ENCODE measurements at places on chromosomes 1 and 21. TPM values are rescaled to one million over a fixed set of nuclear protein-coding genes. Genes with fewer than 3 reads are reported as not detected.

DNA sequence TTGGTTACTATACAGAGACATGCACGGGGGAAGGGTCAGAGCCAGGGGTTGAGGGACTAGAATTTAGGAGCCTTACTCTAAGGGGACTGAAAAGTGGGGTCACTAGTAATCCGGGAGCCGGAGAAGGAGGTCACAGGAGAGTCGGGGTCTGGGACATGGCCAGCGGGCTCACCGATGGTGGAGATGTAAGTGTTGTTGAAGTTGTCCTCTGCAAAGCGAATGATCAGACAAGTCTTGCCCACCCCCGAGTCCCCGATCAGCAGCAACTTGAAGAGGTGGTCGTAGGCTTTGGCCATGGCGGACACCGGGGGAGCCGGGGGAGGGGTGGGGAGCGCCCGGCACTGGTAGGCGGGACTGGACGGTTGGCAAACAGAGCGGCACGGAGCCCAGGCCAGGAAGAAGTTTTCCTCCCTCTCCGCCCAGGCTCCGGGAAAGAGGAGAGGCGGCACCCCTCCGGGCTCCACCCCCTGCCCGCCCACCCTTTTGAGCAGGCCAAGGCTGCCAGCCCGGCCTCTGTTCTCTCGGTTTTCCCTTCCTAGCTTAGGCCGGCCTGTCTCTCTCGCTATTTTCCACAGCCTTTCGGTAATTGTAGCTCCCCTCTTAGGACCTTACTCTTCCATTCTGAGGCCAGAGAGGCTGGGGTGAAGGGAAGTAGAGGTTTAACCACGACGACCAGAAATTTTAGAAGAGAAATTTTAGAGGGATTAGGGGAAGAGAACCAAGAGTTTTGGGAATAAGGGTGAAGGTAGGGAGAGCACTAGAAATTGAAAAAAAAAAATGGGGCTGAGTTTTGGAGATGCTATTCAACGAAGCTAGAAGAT lies at the start of gene RAB13:
RAB13 (minus strand) TSS at position 399 of the 821 bp plus-strand sequence; CDS start at position 296, 103 bp downstream.
- DNase-seq: peak; percentile 93

DNA sequence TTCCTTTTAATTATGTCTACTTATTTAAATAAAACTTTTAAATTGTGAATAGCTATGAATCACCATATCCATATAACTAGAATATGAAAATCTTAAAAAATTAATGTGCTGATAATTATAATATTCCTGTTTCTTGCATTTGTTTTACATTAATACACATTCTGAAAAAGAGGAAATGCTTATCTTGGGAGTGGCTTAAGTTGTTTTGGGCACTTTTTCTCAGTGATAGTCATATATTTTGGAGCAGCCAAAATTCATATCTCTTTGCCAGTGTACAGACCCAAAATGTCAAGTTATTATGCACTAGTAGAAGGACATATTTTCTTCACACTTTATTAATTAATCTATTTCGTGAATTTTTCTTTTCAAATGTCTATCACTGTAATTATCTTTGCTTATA lies 838.5 kb downstream of the USP25 start:
- no peak for DNase-seq

GRCh38 chr1:20409012-20409411 lies 77.0 kb downstream of the CAMK2N1 start:
- no peak for DNase-seq

- no peak for DNase-seq
Measured at GRCh38 chr1:173887627-173888026, 19.4 kb downstream of the ZBTB37 start.

DNA sequence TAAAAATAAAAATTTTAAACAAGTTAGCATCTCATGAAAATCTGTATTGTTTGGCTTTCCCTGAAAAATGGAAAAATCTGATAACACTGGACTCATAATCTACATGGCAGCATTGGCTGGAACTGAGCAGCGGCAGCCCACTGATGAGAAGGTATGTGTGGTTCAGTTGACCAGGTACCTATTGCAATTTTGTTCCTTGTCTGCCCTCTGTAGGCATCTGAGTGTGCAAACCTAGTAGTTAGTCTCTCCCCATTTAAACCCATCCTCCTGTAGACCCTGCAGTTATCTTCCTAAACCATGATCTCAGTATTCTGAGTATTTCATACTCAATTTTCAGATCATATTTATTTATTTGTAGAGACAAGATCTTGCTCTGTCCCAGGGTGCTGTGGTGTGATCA lies 59.4 kb upstream of the SERBP1 start:
- peak; percentile 64 for DNase-seq

- DNase-seq: no peak
Measured at GRCh38 chr1:108695535-108695934, 3.4 kb downstream of the PRPF38B start.

GRCh38 chr1:231387770-231388669 lies 34.1 kb downstream of the EGLN1 start:
- no peak for DNase-seq

DNA sequence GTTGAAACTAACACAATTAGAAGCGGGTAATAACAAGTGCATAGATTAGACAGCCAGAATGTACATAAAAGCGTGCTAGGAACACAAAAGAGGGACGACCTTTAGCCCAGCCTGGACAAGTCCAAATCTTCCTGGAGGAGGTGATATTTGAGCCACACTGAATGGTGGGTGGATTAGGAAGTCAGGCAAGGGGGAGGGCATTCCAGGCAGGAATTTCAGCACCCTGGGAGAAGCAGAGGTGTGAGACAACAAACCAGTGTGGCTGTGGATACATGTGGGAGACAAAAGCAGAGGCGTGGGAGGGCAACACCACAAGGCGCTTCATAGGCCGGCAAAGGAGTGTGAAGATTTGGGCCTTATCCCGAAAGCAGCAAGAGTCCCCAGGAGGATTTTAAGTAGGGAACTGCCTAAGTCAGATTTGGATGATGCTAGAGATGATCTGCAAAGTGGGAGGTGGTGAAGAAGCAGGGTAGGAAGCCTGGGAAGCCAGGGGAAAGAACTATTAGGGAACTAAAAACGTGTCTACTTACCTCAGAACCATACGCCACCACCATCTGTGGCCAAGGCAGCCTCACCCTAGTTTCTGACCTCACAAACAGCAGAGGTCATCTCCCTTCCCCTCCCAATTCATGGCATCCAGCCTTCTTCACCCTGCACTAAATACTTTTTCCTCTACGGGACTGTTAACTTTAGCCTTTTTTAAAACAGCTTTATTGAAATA lies 81.8 kb downstream of the GLUL start:
- peak; percentile 44 for DNase-seq

GRCh38 chr1:17763995-17764394 lies 8.9 kb downstream of the ACTL8 start:
- no peak for DNase-seq

GRCh38 chr1:4309676-4310320 lies 344.6 kb upstream of the AJAP1 start:
- DNase-seq: peak; percentile 5

- DNase-seq: no peak
Measured at GRCh38 chr21:46213620-46214286, 14.8 kb downstream of the LSS start.

DNA sequence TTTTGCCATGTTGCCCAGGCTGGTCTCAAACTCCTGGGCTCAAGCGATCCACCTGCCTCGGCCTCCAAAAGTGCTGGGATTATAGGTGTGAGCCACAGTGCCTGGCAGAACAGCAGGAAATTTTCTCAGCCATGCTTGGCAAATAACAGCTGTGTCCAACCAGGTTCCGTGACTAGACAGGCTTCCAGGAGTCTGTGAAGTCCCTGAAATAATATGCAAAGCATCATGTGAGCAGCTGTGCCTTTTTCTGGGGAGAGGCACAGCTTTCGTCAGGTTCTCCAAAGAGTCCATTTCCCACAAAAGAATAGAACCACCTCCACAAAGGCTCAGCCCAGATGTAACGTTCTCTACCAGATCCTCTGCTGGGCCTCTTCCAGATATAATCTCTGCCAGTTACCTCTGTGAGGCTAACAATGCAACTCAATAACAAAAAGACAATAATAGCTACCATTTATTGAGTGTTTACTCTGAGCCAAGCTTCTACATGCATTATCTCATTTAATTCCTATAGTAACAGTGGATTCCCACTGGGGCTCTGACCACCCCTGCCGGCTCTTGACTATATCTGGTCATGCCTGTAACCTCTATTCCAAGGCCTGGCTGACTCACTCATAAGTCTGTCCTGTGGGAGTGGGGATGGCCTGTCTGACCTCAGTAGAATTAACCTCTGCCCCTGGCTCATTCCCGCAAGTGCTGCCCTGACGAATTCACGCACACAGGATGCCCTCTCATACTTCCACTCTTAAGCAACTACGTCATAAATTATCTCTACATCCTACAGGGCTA lies 4.0 kb upstream of the NKAIN1 start:
- no peak for DNase-seq

DNA sequence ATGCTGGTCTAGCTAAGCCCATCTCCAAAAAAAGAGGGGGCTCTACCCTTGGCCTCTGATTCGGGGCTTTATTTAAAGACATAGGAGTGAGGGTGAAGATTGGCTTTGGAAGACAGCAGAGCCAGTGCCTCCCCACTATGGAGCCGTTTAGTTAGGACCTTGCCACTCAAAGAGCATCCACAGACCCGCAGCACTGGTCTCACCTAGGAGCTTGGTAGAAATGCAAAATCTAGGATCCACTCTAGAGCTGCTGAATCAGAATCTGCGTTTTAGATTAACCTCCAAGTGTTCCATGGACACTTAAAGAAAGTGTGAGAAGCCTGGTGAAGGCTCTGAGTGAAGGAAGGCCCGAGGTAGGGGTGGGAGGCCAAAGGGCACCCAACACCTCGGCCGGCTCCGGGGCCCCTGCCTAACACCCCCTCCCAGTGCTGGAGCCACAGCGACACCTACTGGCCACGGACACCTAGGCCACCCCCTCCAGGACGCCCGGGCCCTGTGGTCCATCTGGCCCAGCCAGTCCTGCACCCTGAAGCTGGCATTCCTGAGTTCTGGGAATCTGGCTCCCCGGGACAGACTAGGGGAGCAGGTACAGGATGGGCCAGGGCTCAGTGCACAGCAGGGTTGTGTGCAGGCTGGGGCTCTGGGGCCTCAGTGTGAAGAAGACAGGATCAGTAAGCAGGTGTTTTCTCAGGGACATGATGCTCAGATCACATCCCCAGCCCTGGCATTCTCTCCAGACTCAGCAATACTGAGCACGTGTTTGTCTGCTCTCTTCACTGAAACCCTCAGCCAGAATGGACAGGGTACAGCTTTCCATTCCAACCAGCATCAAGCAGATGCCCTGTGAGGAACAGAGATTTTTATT lies 79.2 kb downstream of the TMEM53 start:
- peak; percentile 99 for DNase-seq

DNA sequence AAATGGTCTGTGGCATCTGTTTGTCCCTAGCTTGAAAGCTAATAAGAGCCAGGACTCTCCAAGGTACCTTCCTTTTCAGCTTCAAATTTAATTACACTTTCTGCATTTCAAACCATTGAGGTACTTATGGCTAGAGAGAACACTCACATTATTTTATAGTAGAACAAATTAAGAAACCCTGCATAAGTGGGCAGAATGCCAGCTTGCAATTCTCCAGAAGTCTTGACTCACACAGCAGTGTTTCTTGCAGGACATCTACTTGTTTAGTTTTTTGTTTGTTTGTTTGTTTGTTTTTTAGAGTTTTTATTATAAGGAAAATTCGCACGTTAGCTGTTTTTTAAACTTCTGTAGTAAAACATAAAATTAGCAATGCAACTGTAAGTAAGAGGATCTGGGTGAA lies 397.2 kb downstream of the NEGR1 start:
- DNase-seq: no peak

GRCh38 chr1:10693497-10694273 lies 102.8 kb downstream of the CASZ1 start:
- peak; percentile 91 for DNase-seq

DNA sequence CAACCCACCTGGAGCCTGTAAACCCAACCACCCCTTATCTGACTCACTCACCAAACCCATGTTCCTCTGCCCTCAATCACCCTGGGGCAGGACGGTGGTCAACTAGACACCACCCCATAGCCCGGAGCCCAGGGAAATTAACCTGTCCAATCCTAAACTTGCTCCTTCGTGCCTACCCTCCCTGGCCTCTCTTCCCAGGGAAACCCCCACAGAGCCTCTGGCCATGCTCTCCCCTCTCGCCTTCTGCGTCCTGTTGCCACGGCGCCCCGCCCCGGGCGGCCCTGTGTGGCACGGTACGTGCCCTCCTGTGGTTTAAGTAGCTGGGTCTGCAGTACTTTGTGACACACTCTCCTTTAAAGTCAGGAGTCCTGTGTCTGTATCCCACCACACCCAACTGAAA lies 4.0 kb upstream of the FTCD start:
- peak; percentile 35 for DNase-seq

DNA sequence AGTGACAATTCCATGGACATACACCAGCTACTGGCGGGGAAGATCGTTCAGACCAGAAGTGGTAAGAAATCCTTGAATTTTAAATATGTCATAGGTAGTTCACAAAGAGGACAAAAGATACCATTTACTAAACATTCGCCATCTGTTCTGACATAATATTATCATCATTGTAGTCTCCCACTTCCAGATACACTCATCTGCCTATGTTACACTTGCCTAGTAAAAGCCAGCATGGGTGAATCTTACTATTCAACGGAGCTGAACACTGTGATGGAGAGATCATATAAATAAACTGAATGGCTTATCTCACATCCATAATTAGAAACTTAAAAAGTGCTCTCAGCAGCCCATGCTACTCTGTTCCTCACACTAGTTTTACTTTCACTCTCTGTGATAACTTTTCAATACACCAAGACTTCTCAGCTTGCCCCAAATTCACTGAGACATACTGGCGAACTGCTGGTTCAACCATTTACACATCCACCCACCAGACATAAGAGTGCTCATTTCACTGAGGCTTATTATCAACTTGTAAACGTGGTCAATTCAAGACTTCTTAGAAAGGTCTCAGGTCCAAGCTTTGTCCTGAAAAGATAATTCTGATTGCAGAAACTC lies 463 bp upstream of the PRRC2C start:
- no peak for DNase-seq

DNA sequence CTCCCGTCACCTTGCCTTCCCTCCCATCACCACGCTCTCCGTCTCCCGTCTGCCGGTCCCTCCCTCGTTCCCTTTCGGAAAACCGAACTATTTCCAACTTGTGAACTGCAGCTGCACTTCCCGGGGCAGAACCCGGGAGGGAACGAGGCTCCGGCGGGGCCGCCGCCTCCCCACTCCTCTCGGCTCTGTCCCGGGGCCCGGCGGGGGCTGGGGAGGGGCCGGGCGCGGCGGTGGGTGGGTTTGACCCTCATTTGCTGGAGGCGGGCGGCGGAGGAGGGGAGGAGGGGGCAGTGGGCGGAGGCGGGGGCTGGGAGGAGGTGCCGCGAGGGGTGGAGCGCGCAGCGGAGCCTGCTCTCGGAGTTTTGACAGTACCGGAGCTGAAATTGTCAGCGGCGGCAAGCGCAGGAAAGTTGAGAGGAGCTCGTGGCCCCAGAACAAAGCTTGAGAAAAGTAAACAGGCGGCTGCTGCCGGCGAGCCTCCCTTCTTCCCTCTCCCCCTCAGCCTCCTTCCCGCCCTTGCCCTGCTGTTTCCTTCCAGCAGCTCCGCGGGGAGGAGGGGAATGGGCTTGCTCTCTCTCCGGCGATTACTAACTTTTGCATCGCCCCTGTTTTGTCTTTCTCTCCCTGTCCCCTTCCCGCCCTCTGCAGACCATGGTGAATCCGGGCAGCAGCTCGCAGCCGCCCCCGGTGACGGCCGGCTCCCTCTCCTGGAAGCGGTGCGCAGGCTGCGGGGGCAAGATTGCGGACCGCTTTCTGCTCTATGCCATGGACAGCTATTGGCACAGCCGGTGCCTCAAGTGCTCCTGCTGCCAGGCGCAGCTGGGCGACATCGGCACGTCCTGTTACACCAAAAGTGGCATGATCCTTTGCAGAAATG lies 2.9 kb downstream of the LMO4 start:
- DNase-seq: peak; percentile 95

SPRR1A gene
- not detected for total RNA-seq

RNF220 gene
- total RNA-seq: 189 TPM

IFI6 gene
- 5.8 TPM for total RNA-seq

FALEC gene
- 2.6 TPM for total RNA-seq

C4BPA gene
- not detected for total RNA-seq

CDCA8 gene
- total RNA-seq: 46.9 TPM

PCP4 gene
- total RNA-seq: not detected
